ENCODE measurements at places on chromosomes 3 and 15. TPM values are rescaled to one million over a fixed set of nuclear protein-coding genes. Genes with fewer than 3 reads are reported as not detected.

The TICRR gene
- total RNA-seq, result 0.09 TPM

The GABPB1 gene
- total RNA-seq, result 21.2 TPM

The RHO gene
- total RNA-seq, result not detected

The EXD1 gene
- total RNA-seq, result not detected

The CLCN2 gene
- 3.8 TPM for total RNA-seq

The CNTN3 gene
- 1.6 TPM for total RNA-seq

The MINAR1 gene
- total RNA-seq, result 0.26 TPM

The PAK6 gene
- 5.7 TPM for total RNA-seq

The SAXO2 gene
- total RNA-seq, result 1.7 TPM

The CHP1 gene
- 175 TPM for total RNA-seq

The IL17RC gene
- 26.9 TPM for total RNA-seq

The KLHL6 gene
- 24.7 TPM for total RNA-seq

The SEMA5B gene
- 2.3 TPM for total RNA-seq

The CNOT10 gene
- total RNA-seq, result 30.1 TPM

The GPR149 gene
- not detected for total RNA-seq

The METTL6 gene
- total RNA-seq, result 14.4 TPM

The TPRG1 gene
- total RNA-seq, result 22.3 TPM

The IGDCC3 gene
- total RNA-seq, result not detected

The GOLGA8S gene
- total RNA-seq, result 0.20 TPM

The ADAMTSL3 gene
- total RNA-seq, result 26.2 TPM

The CACNA2D2 gene
- total RNA-seq, result 119 TPM

The EPHA6 gene
- total RNA-seq, result not detected

The TMEM207 gene
- total RNA-seq, result not detected

The ROPN1 gene
- total RNA-seq, result not detected

The IL5RA gene
- total RNA-seq, result 0.69 TPM

The ALG1L2 gene
- total RNA-seq, result 1.5 TPM

The IQCF6 gene
- total RNA-seq, result not detected

The COPS2 gene
- 57.2 TPM for total RNA-seq

The ARGFX gene
- not detected for total RNA-seq

The CD86 gene
- total RNA-seq, result 27.4 TPM

The ITIH1 gene
- total RNA-seq, result not detected

The GUCA1C gene
- total RNA-seq, result not detected

The ZNF385D gene
- total RNA-seq, result 9.4 TPM

The WDR49 gene
- total RNA-seq, result 1.2 TPM

The PIGZ gene
- total RNA-seq, result 3.6 TPM

The CMTM7 gene
- total RNA-seq, result 53.2 TPM

The A4GNT gene
- total RNA-seq, result not detected

The TEX9 gene
- 7.0 TPM for total RNA-seq

The LMLN gene
- total RNA-seq, result 7.3 TPM

The CDCP1 gene
- 19.1 TPM for total RNA-seq

The MESP1 gene
- total RNA-seq, result 4.9 TPM

The DPPA4 gene
- total RNA-seq, result not detected

The PDCD10 gene
- 53.2 TPM for total RNA-seq

The NANOGP8 gene
- total RNA-seq, result not detected

The AGBL1 gene
- total RNA-seq, result 6.5 TPM

The GOLGA8B gene
- total RNA-seq, result 56.0 TPM

The BHLHE40 gene
- total RNA-seq, result 97.1 TPM

The SNTN gene
- total RNA-seq, result not detected

The JMJD7 gene
- 36.7 TPM for total RNA-seq

The DCLK3 gene
- total RNA-seq, result not detected

The HEMK1 gene
- total RNA-seq, result 28.3 TPM

The SPPL2A gene
- total RNA-seq, result 112 TPM

The TMPRSS7 gene
- total RNA-seq, result 0.20 TPM

The ASB14 gene
- total RNA-seq, result not detected

The PFN2 gene
- 28.6 TPM for total RNA-seq

The TIMP4 gene
- total RNA-seq, result 6.9 TPM

The HRH1 gene
- total RNA-seq, result 12.0 TPM

The PRR20G gene
- total RNA-seq, result not detected

The NDN gene
- 30.7 TPM for total RNA-seq
